ENCODE measurements at places on chromosomes 16 and 17.

- DNase-seq = no peak
Observed at GRCh38 chr17:27504188-27504995, 48.1 kb downstream of the KSR1 start.

GRCh38 chr17:16273929-16274339 lies 56.9 kb downstream of the PIGL start:
- no peak for DNase-seq

GRCh38 chr17:17626151-17626805 lies 34.8 kb upstream of the PEMT start:
- DNase-seq = no peak

DNA sequence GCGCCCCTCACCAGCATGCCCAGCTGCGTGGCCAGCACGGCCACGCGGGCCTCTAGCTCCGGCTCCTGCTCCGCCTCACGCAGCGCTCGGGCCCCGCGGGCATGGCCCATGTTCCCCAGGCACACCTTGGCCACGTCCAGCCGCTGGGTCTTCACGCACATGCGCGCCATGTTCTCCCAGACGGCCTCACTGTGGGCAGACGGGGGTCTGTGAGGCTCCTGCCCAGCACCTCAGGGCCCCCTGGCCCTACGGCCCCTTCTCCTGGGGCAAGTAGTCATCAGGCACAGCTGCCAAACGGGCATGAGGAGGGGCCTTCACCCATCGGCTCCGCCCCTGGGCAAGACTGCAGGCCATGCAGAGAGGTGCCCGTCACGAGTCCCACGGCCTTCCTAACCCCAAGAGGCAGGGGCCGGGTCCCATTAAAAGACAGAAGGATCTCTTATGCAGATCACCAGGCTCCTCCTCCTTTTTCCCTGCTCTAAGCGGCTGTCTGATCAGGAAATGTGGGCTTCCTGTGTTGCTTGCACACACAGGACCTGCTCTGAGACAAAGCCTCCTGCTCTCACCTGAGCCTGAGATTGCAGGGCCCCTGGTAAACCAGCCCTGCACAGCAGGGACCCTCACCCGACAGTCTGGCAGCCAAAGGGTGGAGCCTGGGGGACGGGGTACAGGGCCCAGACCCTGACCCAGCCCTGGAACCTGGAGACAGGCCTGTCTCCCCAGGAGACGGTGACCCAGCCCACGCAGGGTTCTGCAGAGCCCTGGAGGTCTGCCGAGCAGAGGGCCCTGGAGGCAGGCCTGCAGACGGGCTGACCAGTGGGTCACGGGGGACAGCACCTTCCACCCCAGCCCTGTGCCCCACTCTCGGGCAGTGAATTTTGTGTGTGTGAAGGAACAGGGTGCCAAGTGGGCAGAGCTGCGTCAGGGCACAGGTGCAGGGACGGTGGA lies 6.6 kb upstream of the TMEM204 start:
- DNase-seq = no peak

DNA sequence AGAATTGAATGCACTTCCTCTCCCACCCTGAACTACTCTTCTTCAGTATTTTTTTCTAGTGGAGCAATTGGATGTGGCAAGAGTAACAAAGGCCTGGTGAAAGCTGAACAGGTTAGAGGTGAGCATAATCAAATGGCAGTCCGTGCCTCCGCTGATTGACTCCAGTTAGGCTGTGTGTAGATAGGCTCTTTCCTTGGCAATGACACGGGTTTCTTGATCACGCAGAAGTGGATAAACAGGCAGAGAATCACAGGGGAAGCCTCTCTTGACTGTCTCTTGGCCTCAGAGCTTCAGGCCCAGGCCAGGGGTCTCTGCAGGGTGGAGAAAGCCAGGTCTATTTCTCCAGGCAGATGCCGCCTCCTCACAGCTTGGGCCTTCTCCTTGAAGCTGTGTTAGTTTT lies 4.2 kb downstream of the CD300LB start:
- DNase-seq = no peak
